Fibroblast of skin of scalp (primary cell): ENCODE measurements at places on chromosomes 2 and 18.

GRCh38 chr18:74427442-74428112 lies 29.5 kb downstream of the DIPK1C start:
- DNase-seq = no peak

GRCh38 chr2:179424571-179424970 lies 159.9 kb upstream of the SESTD1 start:
- no peak for DNase-seq

DNA sequence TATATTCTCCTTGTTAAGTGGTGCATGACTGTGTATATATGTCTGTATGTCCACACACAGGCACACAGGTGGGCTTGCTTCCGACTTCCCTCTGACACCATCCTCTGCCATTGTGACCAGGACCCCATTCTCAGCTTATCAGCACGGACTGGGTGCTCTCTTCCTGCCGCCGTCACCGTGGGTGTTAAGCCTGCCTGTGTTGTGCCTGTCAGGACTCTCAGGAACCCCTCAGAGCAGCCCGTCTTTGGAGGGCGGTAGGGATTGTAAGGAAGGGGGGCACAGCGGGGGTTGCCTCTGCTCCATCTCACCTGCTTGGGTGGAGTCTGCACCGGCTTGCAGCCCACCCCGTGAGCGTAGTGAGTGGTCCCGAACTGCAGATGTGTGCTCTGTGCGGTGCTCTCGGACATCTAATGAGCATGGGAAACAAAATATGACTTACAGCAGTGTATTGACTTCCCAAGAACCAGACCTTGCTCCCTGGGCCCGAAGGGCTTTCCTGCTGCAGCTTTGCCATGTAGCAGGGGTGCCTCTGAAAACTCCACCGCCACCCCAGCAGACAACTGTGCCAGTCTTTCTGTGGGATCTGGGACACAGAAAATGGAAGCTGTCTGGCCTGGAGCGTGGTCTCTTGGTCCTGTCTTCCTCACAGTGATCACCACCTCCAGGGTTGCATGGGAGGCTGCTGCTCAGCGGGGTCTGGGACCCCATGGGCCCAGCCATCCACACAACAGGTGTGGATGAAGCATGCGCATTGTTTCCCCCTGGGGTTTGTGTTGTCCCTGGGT lies 58.9 kb downstream of the SH3RF3 start:
- no peak for DNase-seq

DNA sequence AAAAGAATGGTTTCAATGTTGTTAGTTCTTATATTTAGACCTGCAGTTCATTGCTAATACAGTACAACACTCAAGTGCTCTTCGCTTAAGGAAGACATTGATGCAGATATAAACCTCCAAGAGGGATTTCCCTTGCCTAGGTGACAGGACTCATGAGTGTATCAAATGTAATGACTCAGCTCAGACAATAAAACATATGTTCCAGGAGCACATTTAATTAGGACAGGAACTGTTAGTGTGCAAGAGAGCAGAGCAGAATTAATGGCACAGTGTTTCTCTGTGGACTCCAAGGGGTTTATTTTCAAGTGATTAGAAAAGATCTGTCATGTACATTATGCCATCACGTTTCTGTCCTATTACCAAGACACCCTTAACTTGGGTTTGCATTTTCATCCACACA lies 375.0 kb downstream of the LRRTM4 start:
- no peak for DNase-seq

- no peak for DNase-seq
Observed at GRCh38 chr18:57916684-57917083, 113.6 kb upstream of the ATP8B1 start.

GRCh38 chr2:218883491-218884490 lies 3.1 kb downstream of the WNT10A start:
- DNase-seq = no peak

- DNase-seq = no peak
Observed at GRCh38 chr18:26267357-26267930, 41.2 kb downstream of the TAF4B start.

DNA sequence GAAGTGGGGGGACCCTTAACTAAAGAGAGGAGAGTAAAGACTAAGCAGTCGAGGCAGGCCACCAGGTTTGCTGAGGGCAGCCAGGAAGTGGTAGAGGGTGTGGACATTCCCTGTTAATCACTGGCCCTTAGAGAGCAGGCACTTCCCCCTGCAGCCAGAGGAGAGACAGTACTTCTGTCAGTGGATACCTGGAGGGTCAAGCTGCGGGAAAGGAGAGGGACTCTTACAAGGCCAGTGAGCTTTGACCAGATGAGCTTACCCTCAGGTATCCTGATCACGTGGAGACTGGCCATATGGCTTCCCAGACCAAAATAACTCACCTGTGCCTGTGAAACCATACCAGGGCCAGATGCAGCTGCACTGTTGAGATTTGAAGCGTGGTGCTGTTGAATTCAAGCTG lies 28.6 kb downstream of the ITGA6 start:
- no peak for DNase-seq

DNA sequence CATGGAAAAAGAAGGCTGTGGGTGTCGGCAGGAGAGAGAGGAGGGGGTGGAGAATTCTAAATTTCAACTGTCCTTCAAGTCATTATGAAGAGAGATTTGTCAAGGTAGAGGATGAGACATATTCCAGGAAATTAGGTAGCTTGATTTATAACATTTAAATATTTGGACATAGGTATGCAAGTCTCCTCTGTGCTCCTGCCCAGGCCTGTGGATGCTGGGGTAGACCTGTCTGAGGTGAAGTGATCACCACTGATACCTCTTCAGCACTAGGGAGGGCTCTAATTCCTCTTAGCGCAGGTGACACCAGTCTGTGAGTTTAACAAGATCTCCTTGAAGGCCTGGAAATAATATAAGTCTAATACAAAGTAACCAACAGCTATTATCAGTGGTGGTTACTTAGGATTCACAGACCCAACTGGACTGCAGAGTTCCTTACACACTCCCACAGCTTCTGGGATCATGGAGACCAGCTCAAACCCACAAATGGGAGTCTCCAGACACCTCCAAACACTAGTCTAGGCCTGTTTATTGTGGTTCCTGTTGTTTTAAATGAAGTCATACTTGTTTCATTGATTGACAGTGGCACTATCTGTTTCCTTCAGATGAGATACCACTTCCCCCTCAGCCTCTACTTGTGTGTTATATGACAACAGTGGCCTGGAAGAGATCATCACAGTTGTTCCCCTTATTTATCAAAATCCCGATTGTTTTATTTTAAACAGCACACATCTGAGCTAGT lies 104.1 kb upstream of the ITPRID2 start:
- DNase-seq = no peak

DNA sequence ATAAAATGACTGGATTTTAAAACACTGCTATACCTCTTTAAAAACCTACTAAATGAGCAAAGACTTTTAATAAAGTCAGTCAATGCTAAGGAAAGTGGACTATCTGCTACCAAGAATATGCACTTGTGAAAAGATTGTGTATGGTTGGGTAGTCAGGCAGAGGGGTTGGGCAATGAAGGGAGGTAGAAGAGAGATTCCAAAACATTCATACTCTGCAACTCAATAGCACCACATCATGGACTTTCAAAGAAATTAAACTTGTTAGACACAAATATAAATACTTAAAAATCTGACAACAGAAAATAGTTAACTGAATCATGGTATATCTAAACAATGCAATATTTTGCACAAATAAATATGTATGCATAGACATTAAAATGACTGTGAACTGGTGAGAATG lies 139.9 kb upstream of the MAPRE2 start:
- DNase-seq = no peak

DNA sequence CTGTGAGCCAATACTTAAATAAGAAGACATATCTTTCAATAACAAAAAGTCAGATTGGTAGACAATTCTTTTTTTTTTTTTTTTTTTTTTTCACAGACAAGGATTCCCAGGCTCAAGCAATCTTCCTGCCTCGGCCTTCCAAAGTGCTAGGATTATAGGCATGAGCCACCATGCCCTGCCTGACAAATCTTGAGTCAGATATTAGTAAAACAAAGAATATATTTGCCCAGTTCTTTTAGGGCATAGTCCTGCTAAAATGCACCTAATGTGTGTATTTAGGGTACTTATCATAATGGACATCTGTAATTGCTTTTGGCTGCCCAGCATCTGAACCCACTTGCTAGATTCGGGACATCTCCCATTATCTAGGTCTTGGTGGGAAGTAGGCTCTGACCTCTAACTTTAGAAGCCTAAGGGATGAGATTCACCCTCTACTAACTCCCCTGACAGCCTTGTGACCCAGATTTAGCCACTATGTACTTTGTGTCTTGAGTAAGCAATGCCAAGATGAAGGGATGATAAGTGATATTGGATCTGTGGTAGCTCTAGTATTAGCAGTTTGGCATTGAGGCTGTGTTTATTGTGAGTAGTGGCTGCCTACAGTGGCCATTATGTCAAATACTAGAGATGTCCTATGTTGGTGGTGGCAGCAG lies 18.5 kb upstream of the PSME4 start:
- DNase-seq = no peak

- DNase-seq = no peak
Observed at GRCh38 chr18:32822197-32822596, 49.4 kb upstream of the KLHL14 start.

DNA sequence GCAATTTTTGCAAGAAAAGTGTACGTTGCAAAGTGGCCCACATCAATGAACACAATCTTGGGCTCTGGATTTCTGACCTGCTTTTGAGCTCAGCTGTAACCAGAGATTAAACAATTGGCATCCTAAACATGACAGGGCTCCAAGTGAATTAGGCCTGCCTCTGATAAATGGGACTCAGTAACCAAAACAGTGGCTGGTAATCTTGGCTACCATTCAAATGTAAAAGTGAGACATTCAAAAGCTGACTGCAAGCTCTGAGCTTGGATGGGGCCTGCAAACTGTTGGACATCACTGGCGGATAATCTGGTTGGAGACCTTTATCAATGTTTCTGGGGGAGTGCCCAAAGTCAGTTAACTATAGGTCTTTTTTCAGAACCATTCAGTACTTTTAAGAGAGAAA lies 160.7 kb downstream of the RAB3GAP1 start:
- no peak for DNase-seq

GRCh38 chr2:164754157-164755093 lies 87.2 kb downstream of the COBLL1 start:
- DNase-seq = no peak

DNA sequence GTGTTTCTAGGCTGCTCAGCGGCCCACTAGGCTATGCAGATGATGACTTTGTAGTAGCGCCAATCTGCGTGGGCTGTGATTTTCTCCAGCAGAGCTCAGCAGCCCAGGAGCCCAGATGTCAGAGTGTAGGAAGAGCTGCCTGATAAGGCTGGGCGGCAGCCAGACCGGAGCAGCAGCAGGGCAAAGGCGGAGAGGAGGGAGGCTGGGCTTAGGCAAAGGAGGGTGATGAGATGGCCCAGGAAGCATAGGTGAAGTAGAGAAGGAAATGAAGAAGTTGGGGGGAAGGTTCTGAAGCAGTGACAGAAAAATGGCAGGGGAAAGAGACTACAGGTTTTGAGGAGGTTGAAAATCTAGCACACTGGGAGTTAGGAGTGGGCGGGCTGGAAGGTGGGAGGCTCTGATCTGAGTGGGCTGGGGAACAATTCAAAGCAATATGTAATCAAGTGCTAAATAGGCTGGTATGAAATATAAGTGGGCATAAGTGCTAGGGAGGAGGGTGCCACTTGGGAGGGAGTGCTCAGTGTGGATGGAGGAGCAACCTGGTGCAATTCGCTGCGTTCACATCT lies 50.6 kb upstream of the STPG4 start:
- DNase-seq = no peak

- no peak for DNase-seq
Observed at GRCh38 chr2:218017211-218018053, 14.6 kb upstream of the TNS1 start.
